Aorta (tissue), 5 donors: ENCODE measurements at places on chromosomes 3 and 15. TPM values are rescaled to one million over a fixed set of nuclear protein-coding genes. Genes with fewer than 3 reads are reported as not detected.

Gene GABRR3
- total RNA-seq = not detected

DNA sequence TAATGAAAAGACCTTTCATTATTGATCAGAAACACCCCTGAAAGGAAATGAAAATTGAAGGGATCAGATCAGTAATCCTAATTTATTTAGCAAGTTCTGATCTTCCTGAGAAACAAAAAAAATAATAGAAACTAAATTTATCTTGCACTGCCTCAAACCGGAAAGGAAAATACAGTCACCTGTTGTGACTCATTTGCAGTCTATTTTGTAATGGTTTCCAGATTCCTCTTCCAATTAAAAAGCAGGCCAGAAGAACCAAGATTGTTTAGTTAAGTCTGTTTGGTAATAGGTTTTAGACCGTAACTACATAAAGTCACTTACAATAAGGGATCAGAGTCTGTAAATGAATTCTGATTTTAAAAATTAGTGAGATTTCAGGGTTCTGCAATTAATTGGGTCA, 49.7 kb upstream of the ATOSA start:
- DNase-seq = no peak

DNA sequence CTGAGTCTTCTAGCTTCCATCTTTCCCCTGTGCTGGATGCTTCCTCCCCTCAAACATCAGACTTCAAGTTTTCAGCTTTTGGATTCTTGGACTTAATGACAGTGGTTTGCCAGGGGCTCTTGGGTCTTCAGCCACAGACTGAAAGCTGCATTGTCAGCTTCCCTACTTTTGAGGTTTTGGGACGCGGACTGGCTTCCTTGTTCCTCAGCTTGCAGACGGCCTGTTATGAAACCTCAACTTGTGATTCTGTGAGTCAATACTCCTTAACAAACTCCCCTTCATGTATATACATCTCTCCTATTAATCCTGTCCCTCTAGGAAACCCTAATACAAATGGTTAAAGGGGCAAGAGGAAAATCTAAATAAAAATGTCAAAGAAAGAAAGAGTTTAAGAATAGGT, 100.1 kb downstream of the ABI3BP start:
- DNase-seq = peak; percentile 70

Gene CCDC54
- total RNA-seq = not detected

DNA sequence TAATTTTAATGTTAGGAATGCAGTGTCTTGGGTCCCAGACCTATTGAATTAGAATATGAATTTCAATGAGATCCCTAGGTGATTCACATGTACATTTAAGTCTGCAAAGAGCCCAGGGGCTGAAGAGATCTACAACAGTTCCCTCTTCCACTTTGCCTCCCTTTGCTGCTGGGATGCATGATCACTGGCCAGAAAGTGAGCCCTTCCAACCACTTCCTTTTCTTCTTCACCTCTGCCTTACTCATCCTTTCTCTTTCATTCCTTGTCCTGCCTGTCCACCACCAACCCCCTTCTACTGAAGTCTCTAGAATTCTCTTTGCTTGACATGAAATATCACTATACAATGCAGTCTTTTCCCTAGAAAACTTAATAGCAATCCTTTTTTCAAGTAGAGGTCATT, 222.4 kb upstream of the LRIG1 start:
- DNase-seq = no peak

- no peak for DNase-seq
Measured at GRCh38 chr3:66856533-66856932, 141.6 kb upstream of the KBTBD8 start.

DNA sequence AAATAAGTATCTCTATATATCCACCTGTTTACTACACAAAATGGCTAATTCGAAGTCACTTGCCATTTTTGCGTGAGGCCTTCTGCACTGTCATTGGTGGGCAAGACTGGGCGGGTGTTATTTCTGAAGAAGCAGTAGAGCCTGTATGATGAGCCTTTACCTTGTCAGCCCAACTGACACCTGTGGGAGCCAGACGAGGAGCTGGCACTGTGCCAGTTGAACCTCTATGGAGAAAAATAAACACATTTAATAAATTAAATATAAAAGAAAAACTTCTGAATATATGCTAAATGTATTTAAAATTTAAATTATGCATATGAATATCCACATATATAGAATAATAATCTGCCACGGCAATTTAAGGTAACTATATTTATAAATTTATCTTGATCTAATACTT, 109.9 kb downstream of the SCAPER start:
- DNase-seq = peak; percentile 72

Gene TICRR
- total RNA-seq = 0.60 TPM

- no peak for DNase-seq
Measured at GRCh38 chr3:42802876-42803413, 1.3 kb downstream of the HIGD1A start.

Gene CTXND1
- total RNA-seq = 0.21 TPM

- no peak for DNase-seq
Measured at GRCh38 chr3:101762041-101762646, 16.9 kb upstream of the NXPE3 start.

- DNase-seq = no peak
Measured at GRCh38 chr3:34780973-34781372, 858.4 kb upstream of the ARPP21 start.

DNA sequence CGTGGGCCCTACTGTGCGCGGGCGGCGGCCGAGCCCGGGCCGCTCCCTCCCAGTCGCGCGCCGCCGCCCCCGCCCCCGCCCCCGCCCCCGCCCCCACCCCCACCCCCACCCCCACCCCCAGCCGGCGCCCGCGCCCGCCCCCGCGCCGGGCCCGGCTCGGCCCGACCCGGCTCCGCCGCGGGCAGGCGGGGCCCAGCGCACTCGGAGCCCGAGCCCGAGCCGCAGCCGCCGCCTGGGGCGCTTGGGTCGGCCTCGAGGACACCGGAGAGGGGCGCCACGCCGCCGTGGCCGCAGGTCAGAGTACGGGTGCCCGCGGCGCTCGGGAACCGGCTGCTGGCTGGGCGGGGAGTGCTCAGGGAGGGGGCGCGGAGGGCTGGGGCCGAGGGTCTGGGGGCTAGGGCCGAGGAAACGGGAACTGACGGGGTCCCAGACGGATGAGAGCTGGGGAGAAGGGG, 1.1 kb upstream of the PPARG start:
- DNase-seq = peak; percentile 81

Gene STRIT1
- not detected for total RNA-seq

- DNase-seq = no peak
Measured at GRCh38 chr3:50639055-50639494, 22.1 kb downstream of the MAPKAPK3 start.

Gene TMEM212
- total RNA-seq = not detected

Gene NME9
- total RNA-seq = not detected

DNA sequence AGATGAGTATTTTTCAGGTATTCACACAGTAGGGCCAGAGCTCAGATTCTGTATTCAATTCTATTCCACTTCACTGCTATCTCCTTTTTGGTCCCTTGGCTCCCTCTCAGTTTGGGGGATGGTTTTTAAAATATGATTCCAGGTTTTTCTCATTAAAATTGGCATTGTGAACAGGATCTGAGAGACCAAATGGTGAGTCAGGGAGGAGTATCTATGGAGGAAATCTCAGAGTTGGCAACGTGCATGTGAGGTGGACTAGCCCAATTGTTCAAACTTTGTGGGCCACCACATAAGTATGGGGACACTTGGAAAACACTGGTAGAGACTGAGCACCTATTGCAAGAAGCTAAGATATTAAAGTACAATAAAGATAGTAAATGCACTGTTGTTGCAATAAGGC, 53.9 kb upstream of the TTC14 start:
- no peak for DNase-seq

GRCh38 chr15:98442901-98443300, 205.4 kb upstream of the IGF1R start:
- DNase-seq = no peak

DNA sequence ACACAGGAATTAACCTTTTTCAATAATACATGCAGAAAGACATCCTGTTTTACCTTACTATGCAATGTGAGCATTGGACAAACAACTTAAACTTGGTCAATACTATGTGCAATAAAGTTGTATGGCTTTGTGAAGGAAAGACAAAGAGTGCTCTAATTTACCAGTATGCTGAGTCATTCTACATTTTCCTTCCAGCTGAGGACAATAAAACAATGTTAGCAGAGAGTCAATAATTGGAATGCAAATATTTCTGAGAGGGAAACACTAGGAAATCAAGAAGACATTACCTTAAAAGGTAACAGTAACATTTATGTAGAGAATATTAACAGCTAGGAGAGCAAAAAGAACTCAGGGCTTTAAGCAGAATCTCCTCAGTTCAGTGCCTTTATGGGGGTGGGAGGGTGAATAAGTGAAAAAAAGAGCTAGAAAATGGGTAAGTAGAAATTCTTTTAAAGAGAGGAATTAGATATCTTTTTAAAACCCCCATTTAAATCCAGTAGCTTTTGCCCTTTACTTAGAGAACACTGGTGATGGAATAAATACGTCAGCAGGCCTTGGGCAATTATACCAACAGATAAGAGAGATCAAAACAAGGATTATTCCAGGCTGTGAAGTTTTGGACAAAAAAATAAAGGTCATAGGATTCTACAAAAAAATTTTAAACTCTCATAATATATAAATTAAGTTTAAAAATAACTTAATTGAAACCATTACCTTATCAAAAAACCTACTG, 11.6 kb upstream of the HGD start:
- DNase-seq = no peak

Gene GTF2E1
- 11.9 TPM for total RNA-seq

Gene MKRN3
- 1.6 TPM for total RNA-seq

Gene SSUH2
- total RNA-seq = 0.78 TPM

GRCh38 chr15:92733934-92734521, 78.5 kb upstream of the FAM174B start:
- no peak for DNase-seq

DNA sequence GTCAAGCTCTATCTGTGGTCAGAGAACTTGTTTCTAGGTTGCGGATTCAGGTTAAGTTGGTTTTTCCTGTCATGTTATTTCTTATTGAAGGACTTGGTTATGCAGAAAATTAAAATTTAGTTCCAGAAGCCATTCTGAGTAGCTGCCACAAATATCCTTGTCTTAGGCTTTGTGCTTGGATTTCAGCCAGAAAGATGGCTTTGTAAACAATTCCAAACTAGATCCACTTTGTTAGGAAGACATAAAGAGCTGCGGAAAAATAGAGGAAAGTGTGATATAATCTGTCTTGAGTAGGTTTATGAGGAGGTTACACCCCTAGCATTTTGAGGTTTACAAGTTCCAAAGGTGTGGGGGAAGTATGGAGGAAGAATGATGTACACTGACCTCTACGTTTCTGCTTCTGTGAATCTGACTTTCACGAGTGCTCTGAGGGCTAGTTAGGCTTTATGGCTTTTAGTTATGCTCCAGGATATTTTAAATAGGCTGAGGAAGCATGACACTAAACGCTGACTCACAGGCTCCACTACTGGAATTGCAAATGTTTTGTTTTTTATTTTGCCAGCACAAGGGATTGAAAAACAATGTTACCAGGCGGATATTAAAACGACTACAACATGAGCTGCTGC, 46.3 kb upstream of the UTS2B start:
- DNase-seq = no peak

Gene HRG
- total RNA-seq = not detected

Gene TTC14
- total RNA-seq = 73.6 TPM

DNA sequence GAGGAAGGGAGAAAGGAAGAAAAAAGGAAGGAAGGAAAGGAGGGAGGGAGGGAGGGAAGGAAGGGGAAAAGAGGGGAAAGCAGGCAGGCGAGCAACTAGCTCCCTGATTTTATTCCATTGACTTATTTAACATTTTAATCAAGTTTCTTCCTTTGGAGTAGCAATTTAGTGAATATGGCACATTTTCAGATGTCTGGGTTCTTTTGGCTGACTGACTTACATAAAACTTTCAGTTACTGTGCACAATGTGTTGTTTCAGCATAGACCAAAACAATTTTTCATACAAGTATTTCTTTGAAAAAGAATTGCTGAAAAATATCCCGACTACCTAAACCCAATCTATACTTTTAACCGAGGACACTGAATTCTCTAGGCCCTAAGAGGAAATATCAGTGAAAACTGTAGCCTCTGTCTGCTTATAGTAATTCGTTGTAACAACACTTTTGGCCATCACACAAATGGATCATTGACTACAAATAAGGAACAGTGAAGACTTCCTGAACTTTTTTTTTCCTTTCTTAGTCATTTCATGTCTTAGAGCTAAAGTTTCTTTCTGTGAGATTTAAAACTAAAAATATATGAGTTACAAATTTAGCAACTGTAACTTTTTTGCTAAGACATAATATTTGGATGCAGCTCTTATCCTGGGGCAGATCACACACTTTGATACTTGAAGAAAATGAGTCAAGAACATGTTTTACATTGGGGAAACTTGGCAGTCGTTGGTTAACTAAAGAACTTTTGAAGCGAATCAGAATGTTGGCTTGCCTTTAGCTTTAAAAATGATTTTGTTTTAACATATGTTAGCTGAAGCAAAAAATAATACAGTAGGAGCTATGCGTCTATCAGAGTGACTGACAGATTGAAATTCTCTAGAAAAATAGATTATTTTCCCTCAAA, 79.6 kb downstream of the SOX2 start:
- DNase-seq = no peak

GRCh38 chr3:10817506-10817905, 1.5 kb downstream of the SLC6A11 start:
- no peak for DNase-seq

GRCh38 chr15:87614704-87615103, 641.8 kb downstream of the NTRK3 start:
- DNase-seq = no peak

DNA sequence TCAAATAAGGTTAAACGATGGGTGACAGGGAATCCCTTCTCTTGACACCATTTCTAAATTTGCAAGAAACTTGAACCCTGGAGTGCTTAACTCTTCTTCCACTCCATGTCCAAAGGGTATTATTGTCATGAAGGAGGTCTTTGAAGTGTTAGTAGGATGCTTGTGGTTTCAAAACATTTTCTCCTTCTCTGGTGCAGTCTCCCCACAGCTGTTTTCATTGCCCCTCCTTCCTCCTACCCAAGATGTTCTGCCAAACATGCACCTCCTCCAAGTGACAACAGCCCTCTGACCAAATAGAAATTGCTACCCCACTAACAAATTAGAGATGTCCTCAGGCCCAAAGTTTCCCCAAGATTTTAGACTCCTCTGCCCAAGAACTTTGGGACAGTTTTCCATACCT, 151.4 kb downstream of the POLR2M start:
- DNase-seq = no peak

Gene EPHA6
- total RNA-seq = 1.8 TPM

Gene TLR9
- total RNA-seq = 0.81 TPM

- DNase-seq = no peak
Measured at GRCh38 chr15:69490356-69491037, 37.9 kb downstream of the RPLP1 start.

- DNase-seq = no peak
Measured at GRCh38 chr3:189144645-189145044, 27.1 kb upstream of the TPRG1 start.

Gene ADGRG7
- 0.51 TPM for total RNA-seq

DNA sequence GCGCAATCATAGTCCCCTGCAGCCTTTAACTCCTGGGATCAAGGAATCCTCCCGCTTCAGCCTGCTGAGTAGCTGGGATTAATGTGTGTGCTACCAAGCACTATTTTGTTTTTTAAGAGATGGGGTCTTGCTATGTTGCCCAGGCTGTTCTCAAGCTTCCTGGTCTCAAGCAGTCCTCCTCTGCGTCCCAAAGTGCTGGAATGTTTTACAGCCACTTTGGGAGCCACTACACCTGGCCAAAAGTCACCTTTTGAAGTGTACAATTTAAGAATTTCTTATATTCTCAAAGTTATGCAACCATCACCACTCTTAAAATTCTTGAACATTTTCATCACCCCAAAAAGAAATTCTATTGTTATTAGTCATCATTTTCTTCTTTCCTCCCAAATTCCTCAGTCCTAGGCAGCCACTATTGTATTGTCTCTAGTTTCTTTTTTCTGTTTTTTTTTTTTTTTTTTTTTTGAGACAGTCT, 17.8 kb downstream of the CDV3 start:
- no peak for DNase-seq
